GM18507 (cell line): ENCODE measurements at places on chromosomes 2 and 18.
A peak's percentile ranks its signal among the peaks of the same experiment; 100 is the strongest.

DNA sequence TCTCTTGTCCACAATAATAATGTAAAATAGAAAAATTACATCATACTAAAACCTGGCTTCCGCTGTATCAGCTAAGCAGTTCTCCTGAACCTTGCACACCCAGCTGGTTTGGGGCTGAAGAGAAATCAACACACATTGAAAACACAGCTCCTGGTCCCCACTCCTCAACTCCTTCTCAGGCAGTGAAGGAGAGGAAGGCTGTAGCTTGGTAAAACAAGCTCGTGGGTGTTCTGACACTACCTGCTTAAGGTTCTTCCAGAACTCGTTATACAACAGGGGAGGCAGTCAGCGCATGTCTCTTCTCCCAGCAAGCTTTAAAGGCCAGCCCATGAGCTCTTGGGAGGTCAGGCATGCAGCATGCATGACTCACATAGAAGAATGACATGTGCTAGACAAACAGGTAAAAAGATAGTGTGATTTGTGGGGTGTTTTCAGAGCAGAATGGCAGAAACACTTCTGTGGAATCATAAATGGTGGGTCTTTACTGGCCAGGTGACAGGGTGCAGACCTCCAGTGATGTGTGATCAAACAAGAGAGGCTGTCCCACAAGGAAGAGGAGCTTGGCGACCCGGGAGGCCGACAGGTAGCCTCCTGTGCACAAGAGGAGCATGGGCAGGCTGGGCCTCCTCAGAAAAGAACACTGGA is 69.1 kb downstream of the UXS1 start:
- DNase-seq, result no peak

DNA sequence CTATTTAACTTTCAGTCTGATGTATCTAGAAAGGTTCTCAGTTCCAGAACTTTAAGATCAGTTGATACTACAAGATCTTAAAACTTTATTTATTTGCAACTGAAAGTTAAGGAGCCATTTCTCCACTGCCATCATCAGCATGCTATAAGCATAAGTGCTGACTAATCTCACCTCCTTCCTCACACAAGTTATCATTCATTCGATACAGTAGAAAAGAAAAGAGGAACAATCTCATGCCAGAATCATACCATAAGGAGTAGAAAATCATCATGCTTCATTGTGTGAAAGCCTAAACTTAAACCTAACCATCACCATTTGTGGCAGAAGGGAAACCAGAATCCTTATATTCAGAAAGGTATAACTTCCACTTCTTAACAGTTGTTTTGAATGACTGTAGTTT is 176.6 kb upstream of the NRXN1 start:
- DNase-seq, result no peak

DNA sequence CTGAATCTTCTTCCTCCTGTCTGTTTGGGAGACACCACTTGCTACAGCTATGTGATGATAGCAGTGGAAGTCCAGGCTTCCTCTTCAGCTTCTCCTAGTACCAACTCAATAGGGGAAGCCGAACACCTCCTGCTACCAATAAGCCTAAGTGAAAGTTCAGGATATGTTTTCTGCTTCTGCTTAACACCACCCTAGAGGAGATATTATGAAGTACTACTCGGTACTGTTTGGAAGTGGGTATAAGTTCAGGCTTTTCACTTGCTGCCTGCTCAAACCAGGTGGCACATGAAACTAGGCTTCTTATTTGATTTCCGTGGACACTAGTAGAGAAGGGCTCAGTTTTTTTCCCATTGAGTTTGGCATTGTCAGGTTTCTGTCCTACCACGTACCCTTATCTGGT is 99.8 kb downstream of the PTPN4 start:
- DNase-seq, result no peak

- peak; percentile 18 for DNase-seq
These were observed 46.6 kb upstream of the SERTAD2 start for GRCh38 chr2:64700133-64700809.

DNA sequence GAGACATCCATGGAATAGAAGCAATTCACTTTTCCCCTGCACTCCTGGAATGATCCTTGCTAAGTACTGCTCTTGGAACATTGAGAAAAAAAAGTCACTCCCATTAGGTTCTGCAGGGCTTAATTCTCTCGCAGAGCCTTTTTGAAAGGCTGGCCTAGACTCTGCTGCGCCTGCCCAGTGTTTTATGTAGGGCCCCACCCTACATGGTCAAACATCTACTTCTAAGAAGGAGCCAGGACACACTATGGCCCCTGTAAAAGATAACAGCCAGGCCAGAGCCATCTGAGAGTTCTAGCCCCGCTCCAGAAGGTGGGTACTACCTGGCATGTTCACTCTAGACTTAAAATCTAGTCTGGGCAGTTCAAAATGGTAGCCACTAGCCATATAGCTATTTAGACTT is 30.6 kb upstream of the NPAS2 start:
- no peak for DNase-seq

- DNase-seq, result no peak
These were observed 24.7 kb upstream of the CEP68 start for GRCh38 chr2:65031341-65032018.

DNA sequence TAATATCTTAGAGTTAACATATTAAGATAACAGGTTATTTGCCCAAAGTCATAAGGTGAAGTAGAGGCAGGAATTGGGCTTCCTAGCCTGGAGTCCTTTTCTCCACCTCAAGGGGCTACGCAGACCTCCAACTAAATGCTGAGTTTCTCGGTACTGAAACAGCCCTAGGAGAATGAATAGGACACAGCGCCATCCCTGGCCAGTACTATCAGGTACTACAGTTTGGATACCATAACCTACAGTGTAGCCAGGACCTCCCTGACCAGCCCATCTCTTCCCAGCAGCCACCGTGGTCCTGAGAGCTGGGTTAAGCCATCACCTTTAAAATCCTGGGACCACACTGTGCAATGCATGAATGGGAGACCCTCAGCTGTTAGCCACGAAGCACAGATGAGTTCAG is 15.7 kb downstream of the CASP8 start:
- no peak for DNase-seq

GRCh38 chr18:49342690-49343089 is 117.8 kb downstream of the DYM start:
- no peak for DNase-seq

DNA sequence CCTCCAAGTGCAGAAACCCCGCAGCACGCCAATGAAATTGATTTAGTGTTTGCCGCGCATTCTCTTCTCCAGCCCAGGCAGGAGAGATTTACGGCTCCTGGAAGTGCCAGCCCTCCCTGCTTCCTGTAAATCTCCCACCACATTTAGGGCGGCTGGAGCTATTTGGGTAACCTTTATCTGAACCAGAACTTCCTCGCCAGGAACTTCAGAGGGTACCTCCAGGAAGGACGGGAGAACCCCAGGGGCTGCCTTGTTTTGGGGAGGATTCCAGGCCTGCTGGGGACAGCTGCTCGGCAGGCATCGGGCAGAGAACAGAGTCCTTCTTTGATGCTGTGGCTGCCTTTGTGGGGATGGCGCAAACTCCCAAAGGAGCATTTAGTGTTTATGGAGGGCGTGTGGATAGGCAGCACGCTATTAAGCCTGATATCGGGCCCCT is 122.0 kb upstream of the MYCN start:
- DNase-seq, result no peak

- no peak for DNase-seq
These were observed 19.4 kb downstream of the CFLAR start for GRCh38 chr2:201135386-201135785.

DNA sequence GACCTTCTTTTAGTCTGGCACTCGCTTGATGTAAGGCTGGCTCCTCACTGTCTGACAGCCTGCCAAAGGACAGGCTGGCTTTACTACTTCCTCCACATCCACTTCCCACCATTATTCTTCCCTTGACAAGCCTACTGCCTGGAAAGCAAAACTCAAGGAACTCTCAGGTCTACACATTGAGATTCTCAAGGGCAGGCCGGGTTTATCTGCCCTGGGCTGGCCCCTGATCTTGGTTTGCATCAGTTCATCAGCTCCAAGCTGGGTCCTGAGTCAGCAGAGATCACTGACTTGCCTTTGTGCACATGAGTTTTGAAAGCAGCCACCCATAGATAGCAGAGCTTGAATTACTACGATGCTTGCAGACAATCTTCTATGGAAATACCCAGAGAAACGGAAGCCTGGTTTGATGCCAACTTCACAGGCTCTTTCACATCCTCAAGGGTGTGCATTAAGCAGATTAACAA is 53.9 kb downstream of the KCTD18 start:
- no peak for DNase-seq

DNA sequence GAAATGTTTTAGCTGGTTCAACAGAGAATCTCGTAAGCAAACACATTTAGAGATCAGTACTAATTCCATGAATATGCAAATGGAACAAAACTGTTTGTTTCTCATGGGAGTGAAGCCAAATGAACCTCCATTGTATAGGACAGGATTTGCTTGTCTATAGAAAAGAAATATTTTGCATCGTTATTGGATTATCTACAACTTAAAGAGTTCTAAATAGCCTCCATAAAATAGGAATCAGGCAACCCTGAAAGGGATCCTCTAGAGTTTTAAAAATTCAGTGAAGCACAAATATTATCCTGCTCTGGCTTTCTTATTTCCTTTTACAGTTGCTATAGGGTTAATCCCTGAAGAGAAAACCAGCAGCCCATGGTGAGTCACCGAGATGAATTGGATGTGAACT is 378.4 kb upstream of the NRXN1 start:
- DNase-seq, result no peak

GRCh38 chr18:56386856-56387255 is 251.5 kb downstream of the TXNL1 start:
- no peak for DNase-seq

DNA sequence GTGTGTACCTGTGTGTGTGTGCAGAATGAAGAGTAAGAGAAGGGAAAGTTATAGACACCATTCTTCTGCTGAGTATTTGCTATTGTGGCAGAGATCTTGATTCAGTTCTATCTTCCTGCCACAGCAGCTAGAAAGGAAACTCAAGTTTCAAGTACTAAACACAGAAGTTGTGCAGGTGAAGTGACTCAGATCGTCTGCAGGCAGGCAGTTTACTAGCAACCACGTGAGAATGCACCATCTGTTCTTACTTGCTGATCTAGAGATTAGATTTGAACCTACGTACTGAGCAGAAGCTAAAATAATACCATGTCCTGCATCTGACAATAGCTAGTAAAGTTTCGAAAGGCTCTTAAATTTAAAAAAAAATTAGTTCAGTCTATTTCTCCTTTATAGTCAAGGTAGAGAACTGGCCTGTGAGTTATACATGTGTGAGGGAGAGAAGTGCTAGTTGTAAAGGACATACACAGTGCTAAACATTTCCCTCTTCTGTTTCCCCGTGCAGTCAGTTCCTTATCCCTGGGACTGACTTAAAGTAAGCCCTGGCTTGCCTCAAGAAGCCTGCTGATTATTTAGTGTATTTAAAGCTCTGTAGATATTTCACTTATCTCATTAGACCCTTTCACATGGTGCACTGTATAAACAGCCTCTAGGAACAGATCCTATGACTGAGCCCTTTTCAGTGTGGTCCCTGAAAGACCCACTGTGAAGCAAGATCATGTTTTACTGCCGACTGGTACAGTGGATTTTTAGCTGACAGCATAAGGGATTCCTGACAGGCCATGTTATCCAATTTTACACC is 45.0 kb downstream of the SLC38A11 start:
- no peak for DNase-seq

- DNase-seq, result no peak
These were observed 140.1 kb upstream of the AQP4 start for GRCh38 chr18:27005589-27005988.

- DNase-seq, result no peak
These were observed 22.2 kb downstream of the SMIM21 start for GRCh38 chr18:75405351-75405750.

DNA sequence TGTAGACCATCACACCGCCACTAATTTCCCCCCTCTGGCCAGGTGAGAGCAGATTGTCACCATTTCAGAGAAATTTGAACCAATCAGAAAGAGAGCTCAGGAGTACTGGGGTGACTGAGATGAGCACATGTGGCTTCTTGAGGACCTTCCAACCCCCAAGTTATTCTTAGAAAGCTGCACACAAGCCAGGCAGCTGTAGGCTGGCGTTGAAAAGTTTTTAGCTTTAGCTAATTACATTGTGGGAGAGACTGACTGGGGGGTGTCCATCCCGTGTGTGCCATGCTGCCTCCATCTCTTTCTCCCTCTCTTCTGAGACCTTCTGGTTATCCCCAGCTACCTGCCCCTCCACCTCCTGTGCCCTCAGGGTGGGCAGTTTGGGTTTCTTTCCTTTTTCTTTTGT is 154.0 kb downstream of the AGAP1 start:
- DNase-seq, result no peak

- DNase-seq, result no peak
These were observed 11.6 kb downstream of the OXER1 start for GRCh38 chr2:42752314-42752713.

DNA sequence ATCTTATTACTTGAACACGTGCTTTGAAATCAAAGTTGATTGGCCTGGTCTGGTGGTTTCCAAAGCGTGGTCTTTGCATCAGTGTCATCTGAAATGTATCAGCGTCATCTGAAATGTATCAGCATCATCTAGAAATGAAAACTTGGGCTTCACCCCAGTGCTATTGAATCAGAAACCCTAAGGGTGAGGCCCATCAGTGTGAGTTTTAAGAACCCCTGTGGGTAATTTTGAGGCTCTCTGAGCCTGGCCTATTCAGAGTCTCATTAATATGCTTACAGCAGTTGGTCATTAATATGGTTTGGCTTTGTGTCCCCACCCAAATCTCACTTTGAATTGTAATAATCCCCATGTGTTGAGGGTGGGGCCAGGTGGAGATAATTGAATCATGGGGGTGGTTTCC is 85.2 kb downstream of the NYAP2 start:
- DNase-seq, result no peak

DNA sequence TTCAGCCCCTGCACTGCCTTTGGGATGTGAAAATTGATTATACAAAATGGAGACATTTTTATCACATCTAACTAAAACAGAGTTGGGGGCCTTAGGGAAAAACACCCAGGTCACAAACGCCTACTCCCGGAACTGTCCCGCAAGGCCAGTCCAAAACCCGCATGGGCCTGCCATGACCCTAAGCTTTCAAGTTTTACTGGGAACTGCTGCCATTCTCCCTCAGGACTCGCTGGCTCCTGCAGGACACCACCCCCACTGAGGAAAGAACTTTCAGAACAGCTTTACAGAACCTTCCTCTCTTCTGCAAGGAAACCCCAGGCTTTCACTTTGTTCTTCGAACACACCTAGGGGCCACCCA is 320.4 kb upstream of the HS6ST1 start:
- no peak for DNase-seq

DNA sequence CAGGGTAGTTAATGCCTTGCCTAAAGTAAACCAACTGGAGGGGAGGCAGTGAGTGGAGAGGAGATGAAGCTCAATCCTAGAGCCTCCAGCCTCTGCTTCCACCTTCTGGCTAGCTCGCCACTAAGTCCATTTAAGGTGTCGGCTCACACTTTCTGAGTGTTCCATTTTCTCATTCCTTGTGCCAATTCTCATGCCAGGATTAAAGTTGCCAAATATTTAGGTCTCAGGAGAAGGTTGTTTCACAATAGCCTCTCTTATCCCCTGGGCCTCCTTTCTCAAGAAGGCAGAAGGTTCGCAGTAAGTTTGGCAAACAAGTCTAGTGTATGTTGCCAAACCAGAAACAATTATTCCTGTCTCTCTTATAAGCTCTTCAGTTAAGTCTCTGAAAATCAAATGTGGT is 57.2 kb downstream of the TACR1 start:
- DNase-seq, result no peak

GRCh38 chr2:200125444-200126284 is 170.3 kb downstream of the MAIP1 start:
- DNase-seq, result no peak
